ENCODE measurements at places on chromosomes 7 and 10. TPM values are rescaled to one million over a fixed set of nuclear protein-coding genes. Genes with fewer than 3 reads are reported as not detected.

DNA sequence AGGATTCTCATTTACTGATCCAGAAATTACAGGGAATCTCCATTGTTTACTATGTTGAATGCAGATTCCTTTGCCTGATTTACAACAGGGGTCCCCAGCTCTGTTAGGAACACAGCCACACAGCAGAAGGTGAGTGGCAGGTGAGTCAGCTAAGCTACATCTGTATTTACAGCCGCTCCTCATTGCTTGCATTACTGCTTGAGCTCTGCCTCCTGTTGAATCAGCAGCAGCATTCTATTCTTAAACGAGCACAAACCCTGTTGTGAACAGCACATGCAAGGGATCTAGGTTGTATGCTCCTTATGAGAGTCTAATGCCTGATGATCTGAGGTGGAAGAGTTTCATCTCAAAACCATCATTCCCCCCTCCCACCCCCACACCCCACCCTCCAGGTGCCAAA lies 23.3 kb upstream of the CELF2 start:
- no peak for DNase-seq

GRCh38 chr7:129308047-129308446 lies 83.2 kb downstream of the AHCYL2 start:
- DNase-seq: no peak

- DNase-seq: no peak
Observed at GRCh38 chr7:28754027-28754426, 204.1 kb downstream of the TRIL start.

DNA sequence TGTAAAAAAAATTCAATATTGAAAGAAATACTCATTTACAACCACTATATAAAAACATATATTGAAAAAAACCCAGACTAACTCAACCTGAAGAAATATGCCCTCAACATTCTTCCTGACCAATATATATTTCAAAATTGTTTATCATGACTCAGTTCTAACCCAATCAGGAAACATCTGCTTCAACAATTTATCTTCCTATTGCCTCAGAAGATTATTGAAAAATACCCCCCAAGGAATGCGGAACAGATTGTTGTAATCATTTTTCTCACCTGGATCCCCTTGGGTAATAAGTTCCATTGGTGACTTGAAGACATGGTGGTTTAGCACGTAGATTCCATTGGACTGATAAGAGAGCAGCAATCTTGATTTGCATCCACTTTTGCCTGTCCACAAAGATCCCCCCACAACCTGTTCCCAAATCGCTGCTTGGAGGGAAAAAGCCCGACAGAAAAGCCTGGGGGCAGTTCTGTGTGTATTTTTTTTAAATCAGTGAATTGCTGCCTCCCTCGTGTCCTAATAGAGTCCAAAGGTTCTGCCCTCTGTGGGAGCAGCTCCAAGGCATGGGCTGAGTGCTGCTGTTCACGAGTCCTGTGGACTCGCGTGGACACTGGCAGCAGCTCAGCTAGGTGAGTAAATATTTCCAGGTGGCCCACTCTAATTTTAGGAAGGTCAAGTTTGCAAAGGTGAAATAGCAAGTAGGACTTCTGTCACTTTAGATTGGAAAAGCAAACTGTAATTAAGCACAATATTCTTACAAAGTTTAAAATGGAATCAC lies 5.9 kb upstream of the INHBA start:
- no peak for DNase-seq

DNA sequence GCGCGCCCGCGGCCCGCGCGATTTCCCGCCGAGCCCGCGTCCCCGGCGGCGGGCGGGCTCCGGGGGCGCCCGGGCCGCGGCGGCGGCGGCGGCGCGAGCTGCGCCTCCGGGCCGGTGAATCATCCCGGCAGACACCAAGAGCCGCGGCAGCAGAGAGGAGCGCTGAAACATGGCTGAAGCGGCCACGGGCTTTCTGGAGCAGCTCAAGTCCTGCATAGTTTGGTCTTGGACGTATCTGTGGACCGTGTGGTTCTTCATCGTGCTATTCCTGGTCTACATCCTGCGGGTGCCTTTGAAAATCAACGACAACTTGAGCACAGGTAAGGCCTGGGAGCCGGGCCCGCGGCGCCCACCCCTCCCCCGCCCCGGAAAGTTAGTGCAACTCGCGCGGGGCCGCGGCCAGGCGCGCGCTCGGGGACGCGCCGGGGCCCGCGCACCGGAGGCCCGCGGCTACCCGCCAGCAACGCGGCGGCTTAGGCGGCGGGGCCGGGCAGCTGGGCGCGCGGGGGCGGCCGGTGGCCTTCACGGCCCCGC lies at the start of gene ST7:
ST7 (plus strand) TSS at position 130 of the 534 bp plus-strand sequence; CDS start at position 170, 40 bp downstream.
- peak; percentile 39 for DNase-seq

DNA sequence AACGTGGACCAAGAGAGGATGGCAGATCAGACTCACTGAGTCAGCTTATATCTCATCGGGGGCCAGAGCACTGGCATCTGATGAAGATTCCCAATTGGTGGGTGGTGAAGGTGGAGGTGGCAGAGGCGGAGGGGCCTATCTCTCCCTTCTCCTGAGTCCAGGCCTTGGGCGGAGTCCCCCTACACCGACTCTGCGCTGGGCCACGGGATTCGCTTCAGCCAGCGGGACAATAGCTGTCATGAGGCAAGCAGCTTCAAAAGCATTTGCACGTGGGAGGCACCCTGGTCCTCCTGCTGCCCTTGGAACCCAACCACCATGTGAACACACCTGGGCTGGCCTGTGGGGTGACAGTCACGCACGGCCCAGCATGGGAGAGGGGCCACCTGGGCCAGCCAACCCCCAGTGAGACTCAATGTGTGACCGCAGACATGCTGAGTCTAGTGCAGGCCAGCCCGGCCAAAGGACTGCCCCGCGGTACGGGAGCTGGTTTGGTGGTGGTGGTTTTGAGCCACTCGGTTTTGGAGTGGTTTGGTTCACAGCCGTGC lies 466.8 kb upstream of the FOXK1 start:
- DNase-seq: no peak

DNA sequence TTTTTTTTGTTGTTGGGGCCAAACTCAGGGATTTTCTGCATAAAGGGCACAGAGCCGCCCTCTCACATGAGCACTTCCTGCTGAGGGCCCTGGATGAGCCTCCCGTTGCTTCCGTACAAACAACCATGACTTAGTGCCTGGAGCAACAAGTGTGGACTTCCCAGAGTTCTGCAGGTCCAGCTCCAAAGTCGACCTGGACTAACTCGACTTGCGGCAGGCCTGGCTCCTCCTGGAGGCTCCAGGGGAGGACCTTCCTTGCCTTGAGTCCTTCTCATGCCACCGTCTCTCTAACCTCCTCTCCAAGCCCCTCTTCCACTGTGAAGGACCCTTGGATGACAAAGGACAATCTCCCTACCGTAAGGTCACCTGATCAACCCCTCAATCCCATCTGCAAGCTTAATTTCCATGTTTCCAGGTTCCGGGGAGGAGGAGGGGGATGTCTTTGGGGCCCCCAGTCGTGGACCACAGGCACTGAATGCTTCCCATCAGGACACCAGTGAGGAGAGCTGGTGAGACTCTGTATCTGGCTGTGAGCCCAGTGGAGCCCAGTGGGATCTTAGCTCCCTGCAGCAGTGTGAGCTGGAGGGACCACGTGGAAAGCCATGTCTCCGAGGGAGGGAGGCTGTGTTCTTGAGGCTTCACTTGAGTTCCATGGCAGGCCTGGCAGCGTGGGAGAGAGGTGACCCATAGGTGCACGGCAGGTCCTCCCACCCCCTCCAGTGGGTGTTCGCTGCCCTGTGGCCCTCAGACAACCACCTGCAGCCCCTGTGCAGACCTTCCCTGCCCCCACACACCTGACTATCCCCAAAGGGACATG lies 199.5 kb upstream of the PPP2R2D start:
- no peak for DNase-seq

DNA sequence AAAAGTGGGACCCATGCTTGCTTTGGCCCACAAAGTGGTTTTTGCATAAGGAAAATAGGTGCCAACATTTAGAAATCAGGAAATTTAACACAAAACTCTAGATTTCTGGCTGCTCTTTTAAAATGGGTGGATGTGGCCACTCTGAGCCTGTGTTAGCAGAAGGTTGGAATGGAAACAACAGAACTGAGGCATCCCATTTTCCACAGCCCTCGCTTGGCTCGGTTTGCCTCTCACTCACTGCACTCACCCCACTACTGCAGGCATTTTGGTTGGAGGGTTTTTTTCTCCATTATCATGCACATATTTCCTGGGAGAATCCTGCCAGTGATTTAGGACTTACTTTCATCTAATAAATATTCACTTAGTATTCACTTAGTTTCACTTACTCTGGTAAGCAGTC lies 178.9 kb downstream of the BICC1 start:
- no peak for DNase-seq

GRCh38 chr10:7866176-7866575 lies 47.9 kb downstream of the TAF3 start:
- no peak for DNase-seq

DNA sequence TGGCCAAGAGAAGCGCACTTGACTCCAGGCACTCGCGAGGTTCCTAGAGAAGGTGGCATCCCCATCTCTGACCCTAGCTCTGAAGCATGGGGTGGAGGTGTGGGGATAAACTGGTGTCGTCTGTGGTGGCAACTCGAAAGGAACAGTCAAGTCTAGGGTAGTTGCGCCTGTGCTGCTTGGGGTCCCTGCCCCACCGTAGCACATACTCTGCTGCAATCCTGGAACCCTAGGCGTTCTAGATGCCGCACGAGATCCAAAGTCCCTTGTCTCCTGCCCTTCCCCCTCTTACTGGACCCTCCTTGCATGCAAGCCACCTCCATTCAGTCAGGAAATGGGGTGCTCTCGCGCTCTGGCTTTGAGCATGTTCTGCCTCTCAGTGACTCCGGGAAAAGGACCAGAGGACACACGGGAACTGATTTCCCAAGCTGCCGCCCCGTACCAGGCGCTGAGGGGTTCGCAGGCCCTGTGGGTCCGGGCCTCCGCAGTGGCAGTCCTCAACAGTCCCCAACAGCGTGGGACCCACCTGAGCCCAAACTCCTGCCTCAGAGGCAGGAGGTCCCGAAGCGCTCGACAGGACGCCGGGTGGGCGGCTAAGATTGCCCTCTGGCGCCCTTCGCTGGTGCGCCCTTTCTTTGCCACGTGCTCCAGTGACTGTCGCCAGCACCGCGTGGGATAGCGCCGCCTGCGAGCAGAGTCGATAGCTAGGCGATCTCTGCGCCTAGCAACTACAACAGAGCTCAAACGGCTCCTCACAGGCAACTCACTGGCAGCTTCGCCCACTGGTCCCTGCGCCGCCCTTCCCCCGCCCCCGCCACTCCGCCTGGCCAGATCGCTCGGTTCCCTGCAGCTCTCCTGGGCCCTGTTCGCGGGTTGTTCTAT lies 452.0 kb downstream of the REEP3 start:
- DNase-seq: no peak

DNA sequence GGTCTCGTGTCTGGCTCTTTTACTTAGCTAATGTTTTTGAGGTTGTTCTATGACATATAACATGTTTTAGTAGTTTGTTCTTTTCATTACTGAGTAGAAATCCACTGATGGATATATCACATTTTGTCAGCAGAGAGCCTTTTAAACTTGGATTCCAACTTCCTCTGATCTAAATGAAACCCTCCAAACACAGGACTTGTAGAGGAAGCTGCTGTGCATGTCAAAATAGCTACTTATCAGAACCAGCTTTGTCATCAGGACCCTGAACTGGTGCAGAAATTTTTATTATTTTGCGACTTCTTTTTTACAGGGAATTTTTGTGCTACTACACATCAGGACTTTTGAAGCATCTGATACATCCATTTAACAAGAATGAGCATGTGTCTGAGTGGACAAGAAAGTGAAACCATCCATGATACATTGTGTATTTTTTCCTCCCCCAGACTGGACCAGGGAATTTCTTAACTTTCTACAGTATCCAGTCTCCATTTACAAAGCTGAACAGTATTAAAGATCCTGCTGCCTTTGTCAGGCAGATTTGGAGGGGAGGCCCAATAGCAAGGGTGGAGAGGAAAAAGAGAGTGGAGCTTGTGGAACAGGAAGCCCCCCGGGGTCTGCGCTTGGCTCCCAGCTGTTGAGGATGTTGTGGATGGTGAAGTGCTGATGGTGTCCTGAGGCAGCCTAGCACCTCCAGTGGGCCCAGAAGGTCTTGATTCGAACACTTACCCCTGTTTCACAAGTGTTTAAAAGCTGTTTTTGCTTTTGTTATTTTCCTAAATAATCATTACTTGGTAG lies 29.3 kb upstream of the MTPAP start:
- no peak for DNase-seq

GRCh38 chr10:21527598-21528235 lies 2.2 kb upstream of the SKIDA1 start:
- DNase-seq: no peak

- peak; percentile 32 for DNase-seq
Observed at GRCh38 chr7:127391591-127392181, 822 bp downstream of the ZNF800 start.

GRCh38 chr7:29495653-29496052 lies 68.0 kb upstream of the PRR15 start:
- DNase-seq: no peak

DNA sequence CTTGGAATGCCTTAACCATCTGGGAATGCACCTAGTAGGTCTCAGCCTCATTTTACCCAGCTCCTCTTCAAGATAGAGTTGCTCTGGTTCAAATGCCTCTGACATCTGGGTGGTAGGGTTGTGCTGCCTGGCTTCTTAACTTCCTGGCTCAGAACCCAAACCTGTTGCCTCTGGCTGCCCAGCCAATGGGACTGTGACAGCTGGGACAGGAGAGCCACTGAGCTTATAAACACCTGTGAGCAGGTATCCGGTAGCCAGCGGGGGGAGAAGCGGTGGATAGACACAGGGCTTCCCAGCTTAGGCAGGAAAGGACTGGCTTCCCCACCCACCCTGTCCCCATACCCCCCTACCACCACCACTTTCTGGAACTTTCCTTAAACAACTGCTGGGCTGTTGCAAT lies 115.8 kb upstream of the CARD11 start:
- DNase-seq: no peak

DNA sequence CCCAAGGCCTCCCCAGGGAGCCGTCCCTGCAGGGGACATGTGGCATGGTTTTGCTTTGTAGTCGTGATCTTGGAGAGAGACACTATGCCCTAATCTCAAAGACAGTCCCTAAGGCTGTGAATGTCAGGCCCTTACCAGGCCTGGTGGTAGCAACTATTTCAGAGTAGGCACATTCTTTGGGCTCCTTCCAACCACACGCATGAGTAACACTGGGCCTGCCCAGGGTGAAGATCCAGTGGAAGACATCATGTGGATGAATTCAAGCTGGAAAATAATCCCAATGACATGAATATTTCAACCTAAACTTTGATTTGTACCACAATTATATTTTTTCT lies 39.5 kb upstream of the INSIG1 start:
- DNase-seq: no peak

GRCh38 chr10:111126077-111126476 lies 49.2 kb downstream of the ADRA2A start:
- DNase-seq: no peak

GRCh38 chr10:105063796-105064195 lies 422.7 kb downstream of the SORCS3 start:
- DNase-seq: no peak

MOGAT3 gene
- total RNA-seq: not detected

NCF1 gene
- 14.6 TPM for total RNA-seq

LIPF gene
- not detected for total RNA-seq

KLF14 gene
- total RNA-seq: not detected

MACC1 gene
- total RNA-seq: 0.65 TPM

ANK3 gene
- 58.5 TPM for total RNA-seq

SPAG6 gene
- total RNA-seq: not detected

SPRN gene
- total RNA-seq: not detected

CLDN4 gene
- total RNA-seq: 0.17 TPM

CLDN12 gene
- 4.1 TPM for total RNA-seq

MAGI2 gene
- 0.73 TPM for total RNA-seq

CYP2C8 gene
- total RNA-seq: not detected

ZNF804B gene
- total RNA-seq: not detected

ANXA11 gene
- total RNA-seq: 209 TPM

GPER1 gene
- total RNA-seq: not detected

TAS2R16 gene
- total RNA-seq: not detected

TUBGCP2 gene
- total RNA-seq: 73.6 TPM

INSYN2A gene
- not detected for total RNA-seq

OPN4 gene
- not detected for total RNA-seq
